ENCODE measurements at places on chromosomes 12 and 14.
A peak's percentile ranks its signal among the peaks of the same experiment; 100 is the strongest.

GRCh38 chr12:5777451-5777850 lies 167.6 kb downstream of the ANO2 start:
- H3K27ac ChIP-seq, result no peak overlapping the region
- no peak overlapping the region for H3K4me3 ChIP-seq

DNA sequence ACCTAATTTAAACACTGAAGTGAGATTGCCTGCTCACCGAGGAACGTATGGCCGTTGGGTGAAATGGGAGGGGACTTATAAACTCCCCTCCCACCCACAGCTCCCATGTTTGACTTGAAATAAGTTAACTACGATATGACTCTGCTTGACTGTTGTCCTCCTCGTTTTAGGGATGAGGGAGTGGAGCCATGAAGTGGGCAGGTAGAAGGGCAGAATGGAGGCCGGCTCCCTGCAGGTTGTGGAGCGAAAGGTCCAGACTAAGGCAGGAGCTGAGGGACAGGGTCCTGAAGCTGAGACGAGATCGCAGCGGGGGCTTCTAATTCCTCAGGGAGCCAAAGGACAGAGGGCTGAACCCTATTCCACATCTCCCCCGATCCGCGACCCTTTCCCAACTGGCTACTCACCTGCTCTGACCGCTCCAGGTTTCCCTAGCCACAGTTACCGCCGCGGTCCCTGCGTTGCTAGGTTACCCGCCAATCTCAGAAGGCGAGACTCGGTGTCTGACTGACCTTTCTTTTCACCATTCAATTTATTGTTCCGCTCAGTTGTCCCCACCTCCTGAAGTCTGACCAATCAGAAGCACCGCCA lies 577 bp upstream of the TPCN1 start:
- H3K4me1 ChIP-seq, result peaks cover 36% of the 10 kb centered on the region
- peak overlapping the region; percentile 52 for H3K27ac ChIP-seq
- DNase-seq, result no peak
- H3K36me3 ChIP-seq, result no peaks in the 10 kb centered on the region
- H3K27me3 ChIP-seq, result no peaks in the 10 kb centered on the region
- H3K4me3 ChIP-seq, result peak overlapping the region; percentile 65

- H3K36me3 ChIP-seq, result no peaks in the 10 kb centered on the region
- H3K4me3 ChIP-seq, result no peak overlapping the region
- peaks cover 6% of the 10 kb centered on the region for H3K27me3 ChIP-seq
- no peak overlapping the region for H3K27ac ChIP-seq
- H3K4me1 ChIP-seq, result no peaks in the 10 kb centered on the region
Measured at GRCh38 chr14:73254247-73255004, 17.1 kb downstream of the PAPLN start.

DNA sequence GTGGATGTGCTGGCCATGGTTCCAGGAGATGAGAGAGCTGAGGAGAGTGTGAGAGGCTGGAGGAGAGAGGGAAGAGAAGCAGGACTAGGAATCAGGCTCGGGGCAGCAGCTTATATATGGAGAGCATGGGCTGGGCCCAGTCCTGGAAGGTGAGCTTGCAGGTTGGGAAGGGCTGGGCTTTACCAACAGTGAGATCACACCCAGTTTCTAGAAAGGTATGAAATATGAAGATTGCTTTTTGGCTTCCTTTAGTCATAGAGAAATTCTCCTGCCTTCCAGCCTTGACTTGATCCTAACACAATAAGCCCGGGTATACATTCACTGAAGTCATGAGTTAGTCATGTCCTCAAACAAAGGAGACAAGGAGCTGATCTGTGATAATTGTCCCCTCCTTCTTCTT lies at the start of gene KRT6A:
KRT6A (minus strand) TSS at position 86 of the 400 bp plus-strand sequence; CDS start at position 17, 69 bp downstream.
- H3K36me3 ChIP-seq, result no peaks in the 10 kb centered on the region
- peaks cover 14% of the 10 kb centered on the region for H3K27me3 ChIP-seq
- no peak within 1 kb of the TSS for H3K27ac ChIP-seq
- DNase-seq, result no peak
- H3K4me1 ChIP-seq, result no peaks in the 10 kb centered on the region
- H3K4me3 ChIP-seq, result no peak within 1 kb of the TSS

DNA sequence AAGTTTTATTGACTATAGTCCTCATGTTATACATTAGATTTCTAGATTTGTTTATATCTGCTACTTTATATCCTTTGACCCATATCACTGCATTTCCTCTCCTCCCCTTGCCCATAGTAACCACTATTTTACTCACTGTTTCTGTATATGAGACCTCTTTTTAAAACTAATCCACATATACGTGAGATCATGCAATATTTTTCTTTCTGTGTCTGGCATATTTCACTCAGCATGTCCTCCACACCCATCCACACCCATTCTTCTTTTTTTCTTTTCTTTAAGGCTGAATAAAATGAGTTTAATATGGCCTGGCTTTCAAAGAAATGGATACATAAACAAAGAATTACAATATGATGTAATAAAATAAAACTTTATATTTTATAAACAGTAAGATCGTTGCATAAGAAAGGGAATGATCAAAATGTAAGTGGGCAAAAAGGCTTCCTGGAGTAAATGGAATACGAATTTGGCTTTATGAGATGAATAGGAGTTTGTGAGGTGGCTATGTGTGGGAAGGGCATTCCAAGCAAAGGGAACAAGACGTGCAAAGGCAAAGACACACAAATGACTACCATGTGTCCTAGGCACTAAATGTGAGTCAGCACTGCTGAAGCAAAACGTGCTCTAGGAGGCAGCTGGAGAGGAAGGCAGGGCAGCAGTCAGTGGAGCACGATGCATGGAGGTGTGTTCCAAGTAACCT lies 53.2 kb upstream of the HIF1A start:
- no peak overlapping the region for H3K27ac ChIP-seq
- no peaks in the 10 kb centered on the region for H3K27me3 ChIP-seq
- H3K36me3 ChIP-seq, result no peaks in the 10 kb centered on the region

DNA sequence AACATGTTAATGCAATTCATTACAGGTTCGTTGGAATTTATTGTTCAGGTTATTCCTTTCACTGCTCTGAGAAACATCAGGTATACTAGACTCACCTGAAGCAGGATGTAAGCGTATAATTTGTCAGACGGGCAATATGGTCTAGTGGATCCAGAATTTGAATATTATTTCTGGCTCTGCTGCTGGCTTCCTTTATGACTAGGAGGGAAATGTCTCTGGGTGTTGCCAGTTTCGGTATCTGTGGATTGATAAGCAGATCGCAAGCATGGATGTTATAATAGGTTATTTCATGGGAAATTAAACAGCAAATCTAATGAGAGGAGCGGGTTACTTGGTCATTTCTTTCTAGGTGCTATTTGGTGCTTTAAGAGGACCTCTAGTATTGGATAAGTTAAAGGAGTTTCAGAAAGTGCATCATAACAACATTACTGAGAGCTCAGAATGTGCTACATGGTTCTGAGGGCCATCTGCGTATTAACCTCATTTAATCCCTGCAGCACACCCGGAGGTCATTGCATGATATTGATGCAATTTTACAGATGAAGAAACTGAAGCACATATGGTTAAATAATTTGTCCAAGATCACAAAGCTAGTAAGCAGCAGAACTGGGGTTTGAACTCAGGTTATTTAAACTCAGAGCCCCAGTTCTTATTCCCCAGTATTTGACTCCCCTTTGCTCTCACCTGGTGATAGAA lies 47.3 kb upstream of the BCAT1 start:
- H3K27me3 ChIP-seq, result no peaks in the 10 kb centered on the region
- no peak for DNase-seq
- no peak overlapping the region for H3K4me3 ChIP-seq
- no peaks in the 10 kb centered on the region for H3K4me1 ChIP-seq
- H3K36me3 ChIP-seq, result no peaks in the 10 kb centered on the region
- H3K27ac ChIP-seq, result no peak overlapping the region

DNA sequence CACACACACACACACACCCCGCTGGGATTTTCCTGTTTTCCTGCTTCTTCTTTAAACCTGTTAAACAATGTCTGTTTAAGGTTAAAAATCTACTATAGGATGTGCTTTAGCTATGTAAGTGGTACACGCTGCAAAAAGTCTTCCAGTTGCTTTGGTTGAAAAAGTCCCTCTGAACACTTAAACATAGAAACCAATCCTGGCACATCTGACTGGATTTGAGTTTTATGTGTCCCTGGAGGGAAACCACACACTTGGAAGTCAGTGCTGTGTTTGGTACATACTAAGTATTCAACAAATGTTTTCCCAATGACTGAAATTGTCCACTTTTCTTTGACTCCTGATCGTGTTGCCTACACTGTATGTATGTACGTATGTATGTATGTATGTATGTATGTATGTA lies 22.0 kb downstream of the CFL2 start:
- H3K27me3 ChIP-seq, result no peaks in the 10 kb centered on the region
- H3K27ac ChIP-seq, result no peak overlapping the region
- no peaks in the 10 kb centered on the region for H3K4me1 ChIP-seq
- no peak for DNase-seq

- H3K4me1 ChIP-seq, result no peaks in the 10 kb centered on the region
- H3K27ac ChIP-seq, result no peak overlapping the region
- no peak overlapping the region for H3K4me3 ChIP-seq
- peaks cover 17% of the 10 kb centered on the region for H3K27me3 ChIP-seq
- no peaks in the 10 kb centered on the region for H3K36me3 ChIP-seq
Measured at GRCh38 chr14:64640839-64641238, 63.4 kb upstream of the PLEKHG3 start.

DNA sequence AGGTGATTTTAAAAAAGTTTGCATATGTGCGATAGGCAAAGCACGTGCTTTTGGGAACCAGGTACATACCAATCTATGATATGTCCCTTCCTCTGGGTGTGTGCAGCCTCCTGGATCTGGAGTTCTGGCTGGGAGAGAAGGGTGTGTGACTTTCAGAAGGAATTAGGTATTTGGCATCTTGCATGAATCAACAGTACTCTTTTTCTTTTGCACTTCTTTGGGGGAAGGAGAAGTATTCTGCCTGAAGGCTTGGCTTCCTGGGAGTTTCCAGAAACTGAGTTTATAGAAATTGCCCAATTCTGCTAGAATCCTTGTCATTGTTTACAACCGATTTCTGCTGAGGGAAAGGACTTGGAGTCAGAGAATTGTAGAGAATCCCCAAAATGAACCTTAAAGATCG lies 2.9 kb upstream of the CLMN start:
- H3K4me1 ChIP-seq, result no peaks in the 10 kb centered on the region
- peaks cover 40% of the 10 kb centered on the region for H3K27me3 ChIP-seq
- no peak for DNase-seq
- no peak overlapping the region for H3K27ac ChIP-seq
- no peaks in the 10 kb centered on the region for H3K36me3 ChIP-seq

DNA sequence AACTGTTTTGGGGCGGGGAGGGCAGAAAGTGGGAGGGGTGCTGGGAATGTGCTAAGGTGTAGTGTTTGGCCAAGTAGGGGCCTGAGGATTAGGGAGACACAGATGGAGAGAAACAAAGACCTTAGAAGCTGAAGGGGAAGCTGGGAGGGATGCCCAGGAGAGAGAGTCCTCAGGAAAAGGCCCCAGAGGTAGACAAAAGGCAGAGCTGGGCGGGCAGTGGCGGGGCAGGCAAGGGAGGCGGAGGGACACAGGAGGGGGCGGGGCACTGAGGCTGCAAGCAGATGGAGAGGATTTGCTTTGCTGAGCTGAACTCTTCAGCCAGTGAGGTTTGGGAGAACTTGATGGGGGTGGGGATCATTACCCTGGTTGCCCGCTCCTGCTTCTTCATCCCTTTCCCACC lies 2.8 kb downstream of the PTMS start:
- H3K36me3 ChIP-seq, result no peaks in the 10 kb centered on the region
- no peak overlapping the region for H3K27ac ChIP-seq
- no peak overlapping the region for H3K4me3 ChIP-seq
- H3K4me1 ChIP-seq, result peaks cover 76% of the 10 kb centered on the region

DNA sequence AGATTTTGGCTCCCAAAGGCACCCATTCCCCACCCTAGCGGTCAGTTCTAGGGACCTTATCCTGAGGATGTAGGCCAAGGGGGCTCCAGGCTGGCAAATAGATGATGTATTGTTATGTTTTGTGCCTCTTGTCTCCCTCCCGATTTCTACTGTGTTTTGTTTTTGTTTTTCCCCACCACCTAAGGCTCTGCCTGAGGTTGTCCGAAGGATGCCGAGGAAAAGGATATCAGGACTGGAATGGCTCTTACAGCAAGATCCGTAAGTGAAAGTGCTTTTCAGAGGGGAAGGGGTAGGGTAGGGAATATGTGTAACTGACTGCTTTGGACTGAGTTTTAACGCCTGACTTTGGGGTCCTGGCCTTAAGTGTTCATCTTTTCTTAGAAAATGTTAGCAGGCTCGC lies 6.6 kb downstream of the FOXG1 start:
- H3K27ac ChIP-seq, result no peak overlapping the region
- no peak for DNase-seq
- H3K27me3 ChIP-seq, result peaks cover 8% of the 10 kb centered on the region
- no peak overlapping the region for H3K4me3 ChIP-seq
- no peaks in the 10 kb centered on the region for H3K36me3 ChIP-seq
- H3K4me1 ChIP-seq, result no peaks in the 10 kb centered on the region

DNA sequence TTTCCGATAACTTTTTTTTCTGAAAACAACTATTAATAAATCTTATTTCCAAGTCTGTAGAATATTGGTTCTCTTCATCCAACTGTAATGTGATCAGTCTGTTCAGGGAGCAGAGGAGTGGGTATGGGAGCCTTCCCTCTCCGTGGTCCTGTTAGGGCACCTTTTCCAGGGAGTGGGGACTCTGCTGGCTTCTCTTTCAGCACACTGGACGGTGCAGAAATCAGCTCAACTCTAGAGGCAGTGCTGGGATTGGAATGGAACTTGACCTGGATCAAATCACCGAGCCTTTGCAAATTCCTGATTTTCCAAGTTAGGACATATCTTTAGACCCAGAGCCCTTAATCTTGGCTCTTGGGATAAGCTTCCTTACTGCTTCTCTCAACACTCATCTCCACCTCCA lies 630.4 kb downstream of the DIO2 start:
- no peaks in the 10 kb centered on the region for H3K4me1 ChIP-seq
- DNase-seq, result no peak
- H3K27me3 ChIP-seq, result no peaks in the 10 kb centered on the region
- H3K27ac ChIP-seq, result no peak overlapping the region

Data from T-cell (primary cell).